CD4-positive, alpha-beta T cell (primary cell): ENCODE measurements at places on chromosomes 1 and 21. TPM values are rescaled to one million over a fixed set of nuclear protein-coding genes. Genes with fewer than 3 reads are reported as not detected.

- H3K36me3 ChIP-seq: no peaks in the 10 kb centered on the region
- no peak overlapping the region for H3K27ac ChIP-seq
- no peak for DNase-seq
- H3K4me3 ChIP-seq: no peak overlapping the region
- H3K4me1 ChIP-seq: no peaks in the 10 kb centered on the region
These were observed 12.4 kb upstream of the PLXNA2 start for GRCh38 chr1:208256556-208256955.

GRCh38 chr1:18760156-18760555 is 99.3 kb downstream of the TAS1R2 start:
- H3K4me1 ChIP-seq: no peaks in the 10 kb centered on the region
- H3K36me3 ChIP-seq: no peaks in the 10 kb centered on the region
- H3K27ac ChIP-seq: no peak overlapping the region
- DNase-seq: no peak
- peaks cover 10% of the 10 kb centered on the region for H3K27me3 ChIP-seq
- no peak overlapping the region for H3K4me3 ChIP-seq

- no peaks in the 10 kb centered on the region for H3K4me1 ChIP-seq
- no peak overlapping the region for H3K27ac ChIP-seq
- no peaks in the 10 kb centered on the region for H3K27me3 ChIP-seq
- no peak overlapping the region for H3K4me3 ChIP-seq
- no peaks in the 10 kb centered on the region for H3K36me3 ChIP-seq
These were observed 687.0 kb downstream of the ADGRL2 start for GRCh38 chr1:82487778-82488177.

GRCh38 chr1:53625049-53625448 is 113.9 kb downstream of the GLIS1 start:
- H3K4me1 ChIP-seq: no peaks in the 10 kb centered on the region
- H3K27ac ChIP-seq: no peak overlapping the region
- H3K27me3 ChIP-seq: no peaks in the 10 kb centered on the region
- no peak overlapping the region for H3K4me3 ChIP-seq
- no peak for DNase-seq

- no peaks in the 10 kb centered on the region for H3K27me3 ChIP-seq
- no peak overlapping the region for H3K4me3 ChIP-seq
- H3K27ac ChIP-seq: no peak overlapping the region
These were observed 626.9 kb upstream of the ADGRL4 start for GRCh38 chr1:79633456-79633855.

GRCh38 chr21:35366394-35367080 is 317.4 kb upstream of the RUNX1 start:
- no peaks in the 10 kb centered on the region for H3K36me3 ChIP-seq
- DNase-seq: no peak
- no peaks in the 10 kb centered on the region for H3K4me1 ChIP-seq

DNA sequence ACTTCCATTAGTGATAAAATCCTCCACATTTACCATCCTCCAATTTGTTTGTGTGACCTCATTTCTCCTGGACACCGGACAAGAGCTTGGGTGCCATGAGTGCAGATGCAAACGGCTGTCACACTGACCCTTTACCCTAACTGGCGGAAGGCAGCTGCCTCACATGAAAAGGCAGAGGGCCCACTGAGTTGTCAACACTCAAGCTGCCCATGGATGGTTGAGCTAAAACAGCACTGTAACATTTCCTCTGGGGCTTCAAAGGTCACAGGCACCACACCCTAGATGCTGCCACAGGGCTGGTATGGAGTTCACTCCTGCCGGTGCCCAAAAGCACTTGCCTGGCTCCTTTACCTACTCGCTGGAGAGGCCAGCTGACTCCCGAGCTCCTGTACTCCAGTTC is 653.4 kb downstream of the KCNT2 start:
- H3K27me3 ChIP-seq: no peaks in the 10 kb centered on the region
- H3K36me3 ChIP-seq: no peaks in the 10 kb centered on the region
- no peak overlapping the region for H3K27ac ChIP-seq
- no peak overlapping the region for H3K4me3 ChIP-seq
- H3K4me1 ChIP-seq: no peaks in the 10 kb centered on the region

DNA sequence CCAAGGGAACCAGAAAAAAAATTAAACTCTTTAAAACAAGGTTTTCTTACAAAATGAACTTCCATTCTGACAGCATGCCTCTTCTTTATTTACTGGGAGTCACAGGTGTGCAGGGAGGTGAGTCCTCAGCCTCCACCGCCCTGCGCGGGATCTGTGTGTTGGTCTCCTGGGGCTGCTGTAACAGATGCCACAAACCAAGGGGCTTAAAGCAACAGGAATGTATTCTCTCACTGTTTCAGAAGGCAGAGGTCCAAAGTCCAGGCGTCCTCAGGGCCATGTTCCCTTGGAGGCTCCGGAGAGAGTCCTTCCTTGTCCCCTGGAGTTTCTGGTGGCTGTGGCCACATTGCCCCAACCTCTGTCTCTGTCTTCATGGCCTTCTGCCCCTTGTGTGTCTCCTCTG is 123.6 kb upstream of the C1orf174 start:
- H3K4me1 ChIP-seq: no peaks in the 10 kb centered on the region
- no peak for DNase-seq
- H3K36me3 ChIP-seq: no peaks in the 10 kb centered on the region
- H3K27me3 ChIP-seq: no peaks in the 10 kb centered on the region
- no peak overlapping the region for H3K27ac ChIP-seq

DNA sequence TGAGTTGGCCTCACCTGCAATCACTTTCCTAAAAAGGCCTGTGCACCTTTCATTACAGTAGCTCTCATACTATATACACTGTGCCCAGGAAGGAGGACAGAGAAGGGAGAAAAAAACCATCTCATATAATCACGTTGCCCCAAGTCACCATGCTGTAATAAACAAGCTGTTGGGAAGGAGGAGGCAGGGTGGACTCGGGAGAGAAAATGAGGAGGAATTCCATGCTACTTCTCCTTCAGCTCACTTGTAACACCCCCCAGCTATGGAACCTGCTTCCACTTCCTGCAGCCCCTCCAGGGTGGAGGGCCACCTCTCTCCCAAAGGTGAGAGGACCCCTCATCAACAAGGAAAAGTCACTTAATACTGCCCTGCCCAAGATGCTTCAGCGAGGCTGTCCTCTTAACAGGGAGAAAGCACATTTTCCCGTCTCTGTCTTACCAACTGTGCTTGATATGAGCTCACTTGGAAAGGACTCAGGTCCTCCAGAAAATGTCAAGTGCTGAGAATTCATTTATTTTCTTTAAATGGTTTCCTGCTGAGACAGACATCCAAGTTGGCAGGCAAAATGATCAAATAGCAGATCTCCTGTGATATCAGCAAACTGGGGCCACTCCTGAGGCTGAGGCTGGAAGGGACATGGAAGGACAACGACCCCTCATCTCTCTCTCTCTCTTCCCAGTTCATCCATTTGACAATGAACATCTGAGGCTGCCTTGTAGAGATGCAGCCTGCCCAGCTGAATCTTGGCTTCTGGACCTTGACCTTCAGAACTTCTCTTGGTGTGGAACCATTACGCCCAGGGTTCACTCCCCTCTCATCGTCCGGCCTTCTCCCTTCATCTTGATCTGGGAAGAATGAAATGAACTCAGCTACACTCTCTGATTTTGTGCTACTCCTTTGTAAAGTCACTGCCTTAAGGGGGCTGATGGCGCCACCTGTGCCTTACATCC is 54.0 kb downstream of the CAPN9 start:
- peaks cover 5% of the 10 kb centered on the region for H3K27me3 ChIP-seq
- H3K36me3 ChIP-seq: no peaks in the 10 kb centered on the region
- no peak overlapping the region for H3K4me3 ChIP-seq

GRCh38 chr1:73839922-73840321 is 358.1 kb downstream of the LRRIQ3 start:
- no peaks in the 10 kb centered on the region for H3K4me1 ChIP-seq
- no peak overlapping the region for H3K4me3 ChIP-seq
- no peaks in the 10 kb centered on the region for H3K36me3 ChIP-seq
- H3K27me3 ChIP-seq: no peaks in the 10 kb centered on the region
- no peak overlapping the region for H3K27ac ChIP-seq
- no peak for DNase-seq

DNA sequence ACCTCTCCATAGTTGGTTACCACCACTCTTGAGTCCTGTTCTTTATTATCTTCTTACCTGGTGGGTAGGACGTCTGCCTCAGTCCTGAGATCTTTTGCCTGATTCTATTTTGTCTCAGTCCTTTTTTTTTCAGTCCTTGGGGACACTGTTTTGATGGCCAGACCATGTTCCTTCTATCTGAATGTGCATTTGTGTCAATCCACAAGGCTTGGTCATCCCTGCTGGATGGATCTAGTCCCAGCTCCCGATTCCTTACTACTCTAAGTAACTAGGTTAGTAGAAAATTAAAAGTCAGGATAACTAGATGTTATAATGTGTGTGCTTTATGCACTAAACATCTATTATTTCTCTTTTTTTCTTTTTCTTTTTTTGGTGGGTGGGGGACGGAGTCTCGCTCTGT is 28.1 kb upstream of the AK4 start:
- no peaks in the 10 kb centered on the region for H3K27me3 ChIP-seq
- no peaks in the 10 kb centered on the region for H3K4me1 ChIP-seq
- no peak overlapping the region for H3K4me3 ChIP-seq
- no peaks in the 10 kb centered on the region for H3K36me3 ChIP-seq
- no peak for DNase-seq
- no peak overlapping the region for H3K27ac ChIP-seq

- H3K27me3 ChIP-seq: no peaks in the 10 kb centered on the region
- H3K4me1 ChIP-seq: no peaks in the 10 kb centered on the region
- H3K4me3 ChIP-seq: no peak overlapping the region
- no peak for DNase-seq
- no peaks in the 10 kb centered on the region for H3K36me3 ChIP-seq
- H3K27ac ChIP-seq: no peak overlapping the region
These were observed 42.8 kb upstream of the MAGOH start for GRCh38 chr1:53281133-53281532.

DNA sequence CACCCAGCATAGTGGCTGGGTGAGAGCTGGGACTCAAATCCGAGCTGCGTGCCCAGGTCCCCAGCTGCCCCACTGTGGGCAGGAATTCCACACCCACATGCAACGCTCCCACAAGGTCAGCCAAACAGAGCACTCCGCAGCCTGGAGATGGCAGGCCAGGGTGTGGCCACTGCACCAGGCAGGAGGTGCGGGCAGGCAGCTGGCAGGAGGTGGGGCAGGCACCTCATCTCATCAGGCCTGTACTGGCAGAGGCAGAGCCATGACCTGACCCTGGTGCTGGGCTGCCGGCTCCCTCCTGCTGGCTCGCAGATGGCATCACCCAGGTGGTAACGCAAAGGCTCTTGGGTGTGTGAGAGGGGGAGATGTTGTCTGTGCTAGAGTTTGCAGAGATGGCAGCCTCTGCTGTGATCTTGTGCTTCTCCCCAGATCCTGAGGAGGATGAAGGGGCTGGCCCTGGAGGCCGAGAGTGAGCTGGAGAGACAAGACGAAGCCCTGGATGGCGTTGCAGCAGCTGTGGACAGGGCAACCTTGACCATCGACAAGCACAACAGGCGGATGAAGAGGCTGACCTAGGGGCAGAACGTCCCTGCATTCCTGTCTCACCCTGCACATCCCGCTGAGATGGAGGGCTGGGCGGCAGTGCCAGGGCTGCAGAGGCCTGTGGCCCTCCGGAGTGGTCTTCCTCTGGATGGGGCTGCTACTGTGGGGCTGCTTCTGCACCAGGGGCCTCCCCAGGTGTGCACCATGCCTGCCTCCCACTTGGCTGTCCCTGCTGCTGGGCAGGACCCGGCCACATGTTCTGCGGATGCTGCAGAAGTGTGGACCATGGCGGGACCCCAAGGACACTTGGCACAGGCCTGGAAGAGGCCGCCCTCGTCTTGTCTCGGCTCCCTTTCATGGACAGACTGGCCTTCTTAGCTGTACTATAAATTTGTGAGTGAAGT is 35.1 kb upstream of the PRSS38 start:
- no peak for DNase-seq
- H3K4me1 ChIP-seq: no peaks in the 10 kb centered on the region
- no peak overlapping the region for H3K4me3 ChIP-seq
- no peak overlapping the region for H3K27ac ChIP-seq

DNA sequence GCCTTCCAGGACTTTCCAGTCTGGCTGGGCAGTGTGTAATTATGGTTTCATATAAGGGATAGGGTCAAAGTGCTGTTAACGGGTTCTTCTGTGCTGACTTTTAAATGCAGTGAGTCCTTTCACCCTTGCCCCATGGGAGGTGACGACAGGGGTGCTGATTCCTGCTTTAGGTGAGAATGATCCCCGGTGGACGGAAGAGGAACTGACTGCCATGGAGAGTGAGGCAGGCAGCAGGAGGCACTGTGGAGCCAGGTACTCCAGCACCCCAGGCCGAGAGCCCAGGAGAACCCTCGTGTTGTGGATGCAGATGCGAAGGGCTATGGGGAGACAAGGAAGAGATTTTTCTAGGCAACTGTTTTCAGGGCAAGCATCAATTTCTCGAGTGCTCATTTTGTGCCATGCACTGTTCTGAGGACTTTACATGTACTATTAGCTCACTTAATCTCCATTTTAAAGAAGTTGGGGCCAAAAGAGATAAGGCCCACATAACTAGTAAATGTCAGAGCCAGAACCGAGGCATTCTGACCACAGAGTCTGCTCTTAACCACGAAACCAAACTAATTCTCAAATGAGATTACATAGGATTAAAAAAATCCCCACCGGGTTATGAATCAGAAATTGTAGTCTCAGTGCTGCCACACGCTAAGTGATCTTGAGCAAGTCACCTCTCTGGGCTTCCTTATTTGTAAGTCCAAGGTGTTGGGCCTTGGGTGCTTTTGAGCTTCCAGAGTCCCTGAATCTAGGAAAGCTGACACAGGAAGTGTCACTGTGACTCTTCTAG is 28.2 kb downstream of the STPG1 start:
- no peak for DNase-seq
- H3K27me3 ChIP-seq: no peaks in the 10 kb centered on the region
- no peak overlapping the region for H3K27ac ChIP-seq
- H3K36me3 ChIP-seq: no peaks in the 10 kb centered on the region
- H3K4me1 ChIP-seq: peaks cover 27% of the 10 kb centered on the region
- no peak overlapping the region for H3K4me3 ChIP-seq

- no peak overlapping the region for H3K4me3 ChIP-seq
- no peaks in the 10 kb centered on the region for H3K27me3 ChIP-seq
- DNase-seq: no peak
- H3K4me1 ChIP-seq: no peaks in the 10 kb centered on the region
- no peak overlapping the region for H3K27ac ChIP-seq
- no peaks in the 10 kb centered on the region for H3K36me3 ChIP-seq
These were observed 80.5 kb upstream of the PRMT6 start for GRCh38 chr1:106975944-106976343.

SPRR2B gene
- not detected for total RNA-seq

CDC42BPA gene
- total RNA-seq: 2.2 TPM

DIO1 gene
- total RNA-seq: not detected

RCOR3 gene
- 55.7 TPM for total RNA-seq

PTPRC gene
- total RNA-seq: 661 TPM

CFHR2 gene
- not detected for total RNA-seq

KIFAP3 gene
- 12.1 TPM for total RNA-seq
